ENCODE measurements at places on chromosomes 11 and 22.

DNA sequence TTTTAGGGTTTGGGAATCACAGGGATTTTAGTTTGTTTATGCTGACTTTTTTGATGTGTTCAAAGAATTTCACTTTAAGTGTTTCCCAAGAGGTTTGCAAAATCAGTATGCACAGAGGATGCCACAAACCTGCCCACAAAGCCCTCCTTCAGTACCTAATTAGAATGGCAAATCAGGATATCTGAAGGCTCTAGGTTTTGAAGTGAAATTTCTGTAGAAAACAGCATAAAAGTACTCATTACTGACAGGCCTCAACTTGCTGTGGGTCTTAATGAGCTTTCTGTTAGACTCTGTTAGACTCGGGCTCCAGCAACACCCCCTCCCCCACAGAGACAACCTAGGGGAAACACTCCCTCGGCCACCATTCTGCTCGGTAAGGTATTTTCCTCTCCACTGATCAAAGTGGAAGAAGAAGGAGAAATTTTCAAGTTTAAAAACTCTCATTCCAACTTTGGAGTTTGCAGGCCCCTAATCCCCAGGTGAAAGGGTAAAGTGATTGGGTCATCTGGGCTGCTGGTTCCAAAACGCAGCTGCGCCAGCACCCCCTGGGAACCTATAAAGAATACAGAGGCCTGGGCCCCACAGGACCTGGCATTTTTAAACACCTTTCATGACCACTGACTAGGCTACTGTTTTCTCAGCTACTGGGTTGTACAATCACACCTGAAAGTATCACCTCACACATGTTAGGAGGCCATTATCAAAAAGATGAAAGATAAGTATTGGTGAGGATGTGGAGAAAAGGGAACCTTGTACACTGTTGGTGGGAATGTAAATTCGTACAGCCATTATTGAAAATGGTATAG is 67.5 kb downstream of the PLEKHA7 start:
- DNase-seq = no peak

DNA sequence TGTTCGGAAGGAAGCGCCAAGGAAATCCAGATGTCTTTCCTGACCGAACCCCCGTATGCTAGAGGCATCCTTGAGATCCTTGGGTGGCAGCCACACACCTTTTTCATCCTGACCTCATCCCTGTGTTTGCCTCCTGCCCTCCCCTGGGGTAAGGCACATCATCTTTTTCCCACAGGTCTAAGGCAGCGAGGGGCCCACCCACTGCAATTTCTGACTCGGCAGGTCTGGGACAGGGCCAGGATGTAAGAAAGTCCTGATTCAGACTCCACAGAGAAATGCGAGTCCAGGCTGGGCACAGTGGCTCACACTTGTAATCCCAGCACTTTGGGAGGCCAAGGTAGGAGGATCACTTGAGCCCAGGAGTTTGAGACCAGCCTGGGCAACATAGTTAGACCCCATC is 10.5 kb downstream of the ZMAT5 start:
- no peak for DNase-seq

DNA sequence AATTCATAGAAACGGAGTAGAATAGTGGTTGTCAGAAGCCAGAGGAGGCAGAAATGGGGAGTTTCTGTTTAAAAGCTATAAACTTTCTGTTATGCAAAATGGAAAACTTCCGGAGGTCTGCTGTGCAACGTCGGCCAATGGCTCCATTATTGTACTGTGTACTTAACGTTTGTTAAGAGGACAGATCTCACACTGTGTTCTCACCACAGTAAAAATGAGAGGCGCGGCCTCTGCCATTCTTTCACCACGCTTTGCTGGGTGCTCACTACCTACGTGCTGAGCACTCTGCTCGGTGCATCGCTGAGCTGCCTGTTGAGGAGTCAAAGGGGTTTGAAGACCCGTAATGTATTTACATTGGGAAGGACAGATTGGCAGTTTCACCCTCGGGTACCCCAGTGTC is 218.8 kb upstream of the B3GAT1 start:
- DNase-seq = no peak

- DNase-seq = no peak
Measured at GRCh38 chr11:64098318-64098831, 62.6 kb downstream of the FLRT1 start.

DNA sequence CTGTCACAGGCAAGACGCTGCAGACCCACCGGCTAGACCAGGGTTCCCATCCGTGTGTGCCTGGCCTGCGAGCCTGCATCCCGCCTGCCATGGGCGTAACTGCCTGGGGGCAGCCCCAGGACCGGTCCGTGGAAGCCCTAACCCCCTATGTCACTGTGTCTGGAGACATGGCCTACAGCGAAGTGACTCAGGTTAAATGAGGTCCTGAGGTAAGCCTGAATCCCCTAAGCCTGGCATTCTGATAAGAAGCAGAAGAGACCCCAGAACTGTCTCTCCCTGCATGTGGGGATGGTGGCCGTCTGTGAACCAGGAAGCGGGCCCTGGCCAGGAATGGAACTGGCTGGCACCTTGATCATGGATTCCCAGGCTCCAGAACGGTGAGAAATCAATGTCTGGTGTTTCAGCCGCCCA is 570.1 kb downstream of the BRD1 start:
- DNase-seq = no peak

GRCh38 chr11:17651061-17651460 is 68.3 kb upstream of the MYOD1 start:
- DNase-seq = no peak

DNA sequence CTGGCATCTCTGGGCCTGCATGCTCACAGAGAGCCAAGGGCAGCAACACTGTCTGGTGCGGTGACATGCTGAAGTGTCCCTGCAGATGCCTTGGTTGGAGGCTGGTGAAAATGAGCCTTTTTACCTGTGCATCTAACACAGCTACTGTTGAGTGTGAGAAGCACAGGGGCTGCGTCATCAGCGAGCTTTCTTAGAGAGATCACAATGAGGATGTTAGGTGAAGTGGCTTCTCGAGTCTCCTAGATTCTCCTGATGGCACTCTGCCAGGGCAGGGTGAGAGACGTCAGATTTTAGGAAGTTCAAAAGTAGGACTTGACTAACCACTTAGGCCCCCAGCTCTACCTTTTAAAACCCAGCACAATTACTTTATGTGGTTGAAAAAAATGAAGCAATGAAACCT is 3.6 kb upstream of the SLC15A3 start:
- peak; percentile 5 for DNase-seq

DNA sequence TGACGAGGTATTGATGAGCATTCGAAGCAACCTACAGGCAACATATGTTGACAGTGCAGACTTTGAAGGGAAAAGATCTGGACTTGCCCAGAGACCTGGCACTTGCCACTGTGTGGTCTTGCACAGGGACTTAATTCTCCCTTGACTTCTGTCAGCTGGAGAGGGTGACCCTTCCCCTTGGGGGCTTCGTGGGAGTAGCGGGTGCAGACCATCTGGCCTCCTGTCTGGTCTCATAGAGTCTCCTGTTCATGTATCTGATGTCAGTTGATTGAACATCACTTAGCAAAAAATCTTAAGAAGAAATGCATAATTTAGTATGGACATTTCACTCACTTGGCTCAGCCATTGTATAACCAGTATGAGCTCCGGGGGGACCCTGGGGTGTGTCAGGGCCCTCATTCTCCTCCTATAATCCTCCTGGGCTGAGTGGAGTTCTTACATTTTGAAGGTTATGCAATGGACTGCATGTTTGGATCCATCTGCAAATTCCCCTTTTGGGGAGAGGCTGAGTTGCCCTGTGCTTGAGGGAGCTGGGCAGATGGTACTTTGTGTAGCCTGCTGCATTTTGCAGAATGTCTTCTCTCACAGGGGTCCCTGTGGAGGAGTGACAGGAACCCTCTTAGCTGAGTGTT is 13.0 kb downstream of the BCR start:
- no peak for DNase-seq

- no peak for DNase-seq
Measured at GRCh38 chr11:23797624-23798419, 699.0 kb upstream of the LUZP2 start.

DNA sequence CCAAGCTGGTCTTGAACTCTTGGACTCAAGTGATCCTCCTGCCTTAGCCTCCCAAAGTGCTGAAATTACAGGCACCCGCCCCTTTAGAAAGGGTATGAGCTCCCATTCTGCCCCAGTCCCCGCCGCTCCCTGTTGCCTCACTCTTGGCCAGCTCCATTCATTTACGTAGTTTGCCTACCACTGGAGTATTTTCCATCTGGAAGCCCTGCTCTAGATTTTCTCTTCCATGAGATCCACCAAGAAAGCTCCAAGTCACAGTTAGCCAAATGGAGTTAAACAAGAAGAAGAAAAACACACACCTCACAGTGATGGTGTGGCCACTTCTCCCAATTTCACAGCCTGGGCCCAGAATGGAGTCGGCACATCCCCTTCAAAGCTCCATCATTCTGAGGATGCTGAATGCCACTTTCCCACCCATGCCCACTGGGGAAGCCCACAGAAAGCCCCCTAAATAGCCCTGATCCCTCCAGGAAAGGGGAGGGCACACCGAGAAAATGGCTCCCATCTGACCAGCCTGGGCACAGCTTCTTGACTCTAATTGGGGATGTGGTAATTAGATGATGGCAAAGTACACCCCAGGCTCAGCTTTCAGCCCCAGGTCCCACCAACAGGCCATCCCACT is 381.2 kb downstream of the MN1 start:
- DNase-seq = no peak

- DNase-seq = no peak
Measured at GRCh38 chr11:64764040-64764611, 4.4 kb upstream of the PYGM start.

- DNase-seq = no peak
Measured at GRCh38 chr22:32380991-32381390, 23.3 kb downstream of the RFPL3 start.

GRCh38 chr11:65069217-65069616 is 10.9 kb upstream of the NAALADL1 start:
- DNase-seq = no peak

- DNase-seq = peak; percentile 27
Measured at GRCh38 chr11:75339685-75340409, 11.6 kb downstream of the ARRB1 start.

DNA sequence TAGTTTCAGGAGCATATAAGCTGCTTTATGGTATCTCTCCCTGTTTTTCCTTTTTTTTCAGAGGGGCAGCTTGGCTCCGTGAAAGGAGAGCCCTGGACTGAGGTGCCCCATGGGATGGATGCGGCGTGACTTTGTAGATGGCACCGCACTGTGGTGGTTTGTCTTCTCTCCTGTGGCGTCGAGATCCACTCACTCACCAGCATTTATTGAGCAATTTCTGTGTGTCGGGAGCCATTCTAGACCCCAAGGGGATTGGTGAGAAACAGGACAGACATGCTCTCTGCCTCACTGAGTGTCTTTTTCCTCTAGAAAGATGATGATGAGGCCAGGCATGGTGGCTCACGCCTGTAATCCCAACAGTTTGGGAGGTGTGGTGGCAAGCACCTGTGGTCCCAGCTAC is 55.9 kb upstream of the PHF21B start:
- no peak for DNase-seq

DNA sequence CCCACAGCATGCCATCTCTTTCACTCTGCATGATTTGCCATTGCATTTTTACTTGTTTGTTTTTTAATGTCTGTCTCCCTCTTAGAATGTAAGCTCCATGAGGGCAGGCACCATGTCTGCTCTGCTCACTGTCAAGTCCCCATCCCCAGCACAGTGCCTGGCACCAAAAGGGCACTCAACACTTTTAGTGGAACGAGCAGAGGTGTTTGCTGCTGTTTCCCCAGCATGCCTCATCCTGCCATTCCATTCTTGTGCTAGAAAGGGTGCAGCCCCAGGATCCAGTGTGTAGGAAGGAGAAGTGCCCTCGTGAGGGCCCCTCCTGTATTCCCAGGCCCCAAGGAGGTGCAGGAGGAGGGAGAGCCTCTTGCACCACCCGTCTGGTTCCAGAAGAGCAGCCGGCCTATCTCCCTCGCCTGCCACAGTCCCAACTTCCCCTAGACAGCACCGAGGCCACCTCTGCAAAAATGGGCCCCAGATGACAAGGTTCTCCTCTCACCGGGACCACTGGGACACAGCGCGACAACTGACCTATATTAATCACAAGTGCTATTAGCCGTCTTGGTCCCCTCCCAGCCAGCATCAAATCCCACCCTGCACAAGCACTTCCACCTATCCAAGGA is 33.3 kb upstream of the CACNG2 start:
- no peak for DNase-seq

DNA sequence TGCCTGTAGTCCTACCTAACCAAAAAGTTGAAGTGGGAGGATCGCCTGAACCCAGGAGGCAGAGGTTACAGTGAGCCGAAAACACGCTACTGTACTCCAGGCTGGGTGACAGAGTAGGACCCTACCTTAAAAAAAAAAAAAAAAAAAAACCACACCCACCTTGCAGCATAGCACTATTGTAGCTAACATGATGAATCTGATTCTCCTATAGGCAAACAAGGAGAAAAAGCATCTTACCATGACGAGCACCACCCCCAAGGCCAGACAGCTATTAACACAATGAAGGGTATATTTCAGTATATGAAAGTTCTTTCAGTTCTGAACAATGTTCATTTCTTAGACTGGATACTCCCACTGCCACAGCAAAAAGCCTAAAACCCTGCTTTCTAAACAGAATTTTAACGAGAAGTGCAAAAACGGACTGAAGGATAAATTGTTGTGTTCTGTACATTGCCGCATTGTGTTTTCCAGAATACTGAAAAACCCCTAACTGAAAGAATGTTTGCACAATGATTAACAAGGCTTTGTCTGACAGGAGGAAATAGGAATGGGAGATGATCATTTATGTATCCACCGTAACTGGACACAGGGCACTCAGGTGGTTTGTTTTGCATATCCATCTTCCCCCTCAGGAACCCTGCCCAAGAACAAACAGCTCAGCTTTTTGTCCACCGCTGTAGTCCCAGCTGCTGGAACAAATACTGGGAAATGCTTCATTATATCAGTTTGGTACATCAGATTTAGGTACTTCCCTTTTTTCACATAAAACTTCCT is 8.9 kb downstream of the PISD start:
- DNase-seq = no peak

- no peak for DNase-seq
Measured at GRCh38 chr22:17390087-17390486, 20.8 kb downstream of the CECR2 start.

DNA sequence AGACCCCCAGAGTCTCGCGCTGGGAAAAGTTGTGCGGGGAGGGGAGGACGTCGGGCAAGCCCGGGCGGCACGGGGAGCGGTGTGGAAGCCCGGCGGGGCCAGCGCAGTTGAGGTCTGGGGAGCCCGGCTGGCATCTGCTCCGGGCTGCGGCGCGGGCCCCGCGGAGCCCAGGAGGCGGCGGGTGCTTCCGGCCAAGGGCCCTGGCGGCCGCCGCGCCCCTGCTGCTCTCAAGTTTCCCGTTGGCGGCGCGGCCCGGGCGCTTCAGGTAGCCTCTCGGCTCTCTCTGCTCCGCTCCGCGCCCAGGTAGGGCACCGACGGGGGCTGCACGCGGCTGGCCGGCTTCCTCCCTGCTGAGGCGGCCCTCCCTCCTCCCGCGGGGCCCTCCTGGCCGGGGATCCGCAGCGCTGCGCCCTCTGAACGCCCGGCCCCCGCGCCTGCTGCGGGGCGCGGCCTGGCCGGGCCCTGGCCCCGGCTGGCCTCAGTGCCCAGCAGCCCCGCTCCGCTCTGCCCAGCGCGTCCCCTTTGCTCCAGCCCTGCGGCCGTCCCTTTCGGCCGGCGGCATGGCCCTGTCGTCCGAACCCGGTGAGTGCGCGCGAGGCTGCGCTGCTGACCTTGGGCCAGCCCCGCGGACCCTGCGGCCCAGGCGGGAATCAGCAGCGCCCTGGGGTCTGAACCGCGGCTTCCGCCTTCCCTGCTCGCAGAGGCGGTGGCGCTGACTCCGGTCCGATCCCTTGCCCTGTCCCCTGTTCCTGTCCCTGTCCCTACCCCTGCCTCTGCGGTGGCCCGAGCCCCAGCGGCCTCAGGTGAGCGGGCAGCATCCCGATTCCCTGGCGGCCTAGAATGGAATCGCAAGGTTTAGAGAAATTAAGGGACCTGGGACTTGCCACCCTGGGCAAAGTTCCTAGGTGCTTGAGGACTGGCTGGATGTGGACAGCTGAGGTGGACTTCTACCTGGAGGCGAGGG is 4.3 kb upstream of the AMPD3 start:
- DNase-seq = no peak
